Right cardiac atrium (tissue), 5 donors: ENCODE measurements at places on chromosomes 4 and X. TPM values are rescaled to one million over a fixed set of nuclear protein-coding genes. Genes with fewer than 3 reads are reported as not detected.

SMIM31 gene
- polyA plus RNA-seq = not detected

IBSP gene
- 0.07 TPM for polyA plus RNA-seq

HERC5 gene
- 2.8 TPM for polyA plus RNA-seq

FAM47A gene
- polyA plus RNA-seq = not detected

CD38 gene
- 3.5 TPM for polyA plus RNA-seq

CITED1 gene
- 0.36 TPM for polyA plus RNA-seq

NSG1 gene
- polyA plus RNA-seq = 4.9 TPM

SLC10A4 gene
- 0.09 TPM for polyA plus RNA-seq

RIPPLY1 gene
- polyA plus RNA-seq = not detected

FABP2 gene
- 0.63 TPM for polyA plus RNA-seq

ANKRD17 gene
- 9.6 TPM for polyA plus RNA-seq

MAP7D2 gene
- polyA plus RNA-seq = 0.68 TPM

MSANTD1 gene
- 0.20 TPM for polyA plus RNA-seq

PKD2 gene
- 10.3 TPM for polyA plus RNA-seq

MAGEA9B gene
- polyA plus RNA-seq = not detected
